ENCODE measurements at places on chromosomes 6 and 20.

GRCh38 chr6:2450546-2450945, 205.1 kb upstream of the GMDS start:
- DNase-seq: peak; percentile 51

DNA sequence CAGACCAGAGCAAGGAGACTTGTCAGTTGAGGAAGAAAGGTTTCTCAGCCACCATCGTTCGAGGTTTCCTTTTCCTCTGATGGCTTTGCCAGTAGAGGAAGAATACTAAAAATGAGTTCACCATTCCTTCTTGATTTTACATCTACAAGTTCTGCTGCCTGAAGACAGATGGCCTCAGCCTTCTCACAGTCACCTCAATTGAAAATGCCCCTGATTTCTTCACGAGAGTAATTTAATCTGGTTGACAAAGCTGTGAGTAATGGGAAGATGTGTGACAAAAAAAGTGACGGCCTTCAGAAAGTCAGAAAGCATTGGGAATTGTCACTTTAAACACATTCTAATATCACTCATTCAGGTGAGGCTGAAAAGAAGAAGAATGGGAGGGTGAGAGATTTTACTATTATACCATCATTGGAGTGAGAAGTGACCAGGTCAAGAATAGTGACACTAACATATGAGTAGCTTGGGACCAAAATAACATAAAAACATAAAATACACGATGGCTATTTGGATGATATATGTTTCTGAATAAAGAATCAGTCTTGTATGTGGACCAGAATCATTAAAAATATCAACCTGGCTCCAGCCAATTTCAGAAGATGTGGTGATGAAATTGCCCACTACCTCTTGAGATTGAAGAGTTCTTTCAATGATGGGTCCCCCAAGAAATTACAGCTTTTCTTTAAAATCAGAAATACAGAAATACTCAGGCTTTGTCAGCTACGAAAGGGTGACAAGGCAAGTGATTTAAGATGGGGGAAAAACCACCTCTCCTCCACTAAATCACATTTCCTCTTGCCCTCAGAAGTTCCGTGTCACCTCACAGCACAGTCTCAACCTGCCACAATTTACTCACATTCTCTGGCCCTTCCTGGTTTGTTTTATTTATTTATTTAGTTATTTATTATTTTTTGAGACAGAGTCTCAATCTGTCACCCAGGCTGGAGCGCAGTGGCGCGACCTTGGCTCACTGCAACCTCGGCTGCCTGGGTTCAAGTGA, 147.7 kb downstream of the SOBP start:
- no peak for DNase-seq

- DNase-seq: no peak
Measured at GRCh38 chr6:114581293-114581692, 238.5 kb upstream of the HS3ST5 start.

GRCh38 chr6:114747995-114748625, 405.3 kb upstream of the HS3ST5 start:
- peak; percentile 44 for DNase-seq

DNA sequence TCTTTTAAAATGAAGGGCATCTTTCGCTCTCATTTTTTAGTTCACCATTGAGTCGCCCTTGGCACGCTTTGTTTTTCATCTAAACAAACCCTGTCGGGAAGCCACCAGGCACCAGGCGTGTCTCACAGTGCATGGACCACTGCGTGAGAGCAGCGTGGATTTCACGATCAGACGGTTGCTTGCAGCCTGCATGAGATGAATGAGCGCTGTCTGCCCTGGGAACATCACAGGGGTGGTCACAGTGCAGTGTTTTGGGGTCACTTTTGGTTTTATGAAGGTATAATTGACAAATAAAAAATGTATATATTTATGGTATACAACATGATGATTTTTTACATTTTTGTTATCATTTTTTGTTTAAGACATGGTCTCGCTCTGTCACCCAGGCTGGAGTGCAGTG, 61.3 kb downstream of the CDH4 start:
- no peak for DNase-seq

- DNase-seq: no peak
Measured at GRCh38 chr6:90471263-90471662, 115.6 kb downstream of the MAP3K7 start.

DNA sequence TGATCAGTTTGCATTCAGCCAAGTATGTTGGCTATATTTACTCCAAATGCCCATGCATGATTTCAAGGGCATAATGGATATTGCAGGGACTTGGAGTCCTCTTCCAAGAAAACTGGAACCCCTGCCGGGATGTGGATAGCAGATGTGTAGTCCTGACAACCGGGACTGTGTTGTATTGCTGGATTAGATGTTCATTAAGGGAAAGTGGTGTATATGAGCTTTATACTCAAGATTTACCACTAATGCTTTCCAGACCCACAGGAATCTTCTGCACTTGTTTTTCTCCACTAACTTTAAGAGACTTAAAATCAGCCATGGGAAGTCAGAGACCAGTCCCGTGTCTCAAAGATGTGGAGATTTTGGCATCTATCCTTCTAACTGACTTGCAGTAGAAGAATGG, 770.9 kb downstream of the HDGFL1 start:
- peak; percentile 71 for DNase-seq

DNA sequence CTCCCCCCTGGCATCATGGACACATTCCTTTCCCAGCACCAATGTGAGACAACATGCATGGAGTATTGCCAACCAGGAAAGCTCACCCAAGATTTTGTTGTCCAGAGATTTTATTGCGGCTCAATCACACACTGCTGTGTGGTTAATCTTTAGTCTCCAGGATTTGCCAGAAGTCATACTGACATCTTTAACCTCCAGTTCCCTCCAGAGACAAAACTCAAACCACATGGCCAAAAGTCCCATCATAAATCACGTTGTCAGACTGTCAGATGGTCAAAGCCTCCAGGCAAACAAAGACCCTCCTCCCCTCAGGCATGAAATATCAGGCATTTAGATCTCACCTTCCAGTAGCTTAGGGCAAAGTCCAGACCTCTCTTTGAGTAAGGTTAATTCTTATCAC, 97.3 kb upstream of the OPRM1 start:
- no peak for DNase-seq

DNA sequence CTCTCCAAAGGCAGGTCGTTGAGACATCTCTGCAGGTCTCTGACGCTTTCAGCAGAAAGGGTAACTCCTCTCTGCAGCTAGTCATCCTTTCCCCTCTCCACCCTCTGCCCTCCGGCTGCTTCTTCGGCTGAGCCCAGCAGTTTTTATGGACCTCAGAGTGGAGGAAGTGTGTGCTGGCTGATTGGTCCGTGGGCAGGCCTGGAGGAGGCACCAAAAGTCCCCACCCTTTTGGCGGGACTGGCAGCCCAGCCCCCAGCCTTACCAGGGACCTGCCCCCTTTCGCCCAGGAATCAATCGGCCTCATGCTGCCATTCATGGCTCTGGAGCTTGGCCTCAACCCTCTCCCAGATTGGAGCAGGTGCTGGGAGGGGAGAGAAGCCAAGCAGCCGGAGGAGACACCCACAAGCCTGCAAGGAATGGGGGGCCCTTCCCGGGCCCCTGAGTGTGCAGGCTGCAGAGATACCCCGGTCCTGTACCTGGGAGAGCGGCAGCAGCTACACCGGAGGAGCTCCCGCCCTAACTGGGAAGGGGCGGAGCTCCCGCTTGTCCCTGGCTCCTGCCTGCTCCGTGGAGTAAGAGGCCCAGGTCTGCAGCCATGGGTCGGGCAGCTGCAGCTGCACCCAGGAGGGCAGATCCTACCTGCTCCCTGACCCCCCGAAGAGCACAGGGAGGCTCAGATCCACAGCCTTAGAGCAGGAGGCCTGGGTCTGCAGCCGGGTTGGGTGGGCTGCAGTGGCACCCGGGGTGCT, 170.3 kb upstream of the SOX4 start:
- no peak for DNase-seq

GRCh38 chr20:46563170-46563859, 12.9 kb upstream of the OCSTAMP start:
- no peak for DNase-seq

GRCh38 chr20:42974347-42974746, 215.4 kb downstream of the PTPRT start:
- DNase-seq: no peak

GRCh38 chr6:130780122-130780521, 47.1 kb upstream of the SMLR1 start:
- no peak for DNase-seq

DNA sequence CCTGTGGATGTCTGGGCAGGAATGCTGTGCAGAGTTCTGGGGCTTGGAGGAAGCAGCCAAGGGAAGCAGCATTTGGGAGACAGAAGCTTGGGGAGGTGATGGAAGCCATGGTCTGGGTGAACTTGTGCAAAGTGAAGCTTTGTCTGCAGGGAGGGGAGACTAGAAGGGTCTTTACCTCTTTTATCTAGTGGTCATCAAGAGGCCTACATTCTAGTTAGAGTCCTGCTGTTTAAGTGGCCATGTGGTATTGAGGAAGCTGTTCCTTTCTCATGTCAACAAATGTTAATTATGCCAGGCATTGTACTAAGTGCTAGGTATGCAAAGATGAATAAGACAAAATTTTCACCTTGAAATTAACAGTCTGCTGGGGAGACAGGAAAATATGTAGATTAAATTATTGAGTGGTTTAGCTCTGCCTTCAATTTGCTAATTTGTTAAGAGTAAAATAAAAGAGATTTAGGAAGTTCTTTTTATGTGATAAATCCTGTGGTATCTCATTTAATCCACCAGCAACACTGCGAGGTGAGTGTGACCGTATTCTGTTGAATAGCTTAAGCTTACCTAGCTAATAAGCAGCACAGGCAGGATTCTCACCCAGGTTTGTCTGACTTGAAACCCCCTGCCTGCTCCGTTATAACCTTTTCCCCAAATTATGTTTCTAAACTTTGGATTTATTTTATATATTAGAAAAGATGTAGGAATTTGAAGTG, 43.1 kb downstream of the ARID1B start:
- DNase-seq: no peak

GRCh38 chr6:30761791-30762429, 17.6 kb upstream of the IER3 start:
- DNase-seq: no peak

GRCh38 chr6:138681627-138682026, 91.9 kb upstream of the CCDC28A start:
- no peak for DNase-seq

GRCh38 chr6:145071836-145072235, 663.5 kb downstream of the EPM2A start:
- DNase-seq: no peak

- DNase-seq: no peak
Measured at GRCh38 chr20:23047001-23047737, 2.3 kb downstream of the THBD start.

GRCh38 chr6:41427642-41428335, 92.4 kb downstream of the NCR2 start:
- DNase-seq: peak; percentile 76

GRCh38 chr20:51750037-51750769, 18.0 kb downstream of the ATP9A start:
- peak; percentile 47 for DNase-seq

DNA sequence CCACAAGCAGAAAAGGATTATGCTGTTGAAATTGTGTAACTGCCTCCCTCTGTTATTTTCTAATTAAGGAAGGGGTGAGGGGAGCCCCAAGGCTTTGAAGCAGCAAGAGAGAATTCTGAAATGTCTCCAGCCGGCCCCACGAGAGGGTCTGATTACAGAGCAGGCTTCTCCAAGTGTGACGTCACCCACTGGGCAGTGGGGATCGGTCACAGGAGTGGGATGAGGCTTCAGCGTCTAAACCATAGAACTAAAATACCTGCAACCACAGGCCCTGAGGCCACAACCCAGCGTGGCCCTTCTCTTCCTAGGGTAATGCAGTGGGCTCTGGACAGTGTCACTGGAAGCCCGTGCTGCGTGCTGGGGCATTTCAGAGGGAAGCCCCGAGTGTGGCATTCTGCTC, 38.6 kb upstream of the APCDD1L start:
- DNase-seq: peak; percentile 87

Measured in femur (tissue), 1 donor.